ENCODE measurements at places on chromosomes 6 and 20.
A peak's percentile ranks its signal among the peaks of the same experiment; 100 is the strongest.

DNA sequence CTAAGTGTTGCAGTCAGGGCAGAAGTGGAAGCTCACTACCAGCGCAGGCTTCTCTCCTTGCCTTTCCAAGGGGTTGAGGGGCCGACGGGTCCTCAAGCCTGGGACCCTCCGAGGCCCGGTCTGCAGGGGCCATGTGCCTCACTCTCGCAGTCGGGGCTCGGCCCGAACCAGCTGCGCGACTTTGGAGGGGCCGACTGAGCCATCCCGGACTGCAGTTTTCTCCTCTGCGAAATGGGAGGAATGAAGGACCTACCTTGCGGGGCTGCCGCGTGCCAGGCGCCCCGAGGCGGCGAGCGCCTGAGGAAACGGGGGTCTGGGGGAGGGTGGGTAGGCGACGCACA is 5.6 kb downstream of the LZTS3 start:
- no peak for DNase-seq

GRCh38 chr6:127083963-127084310 is 34.5 kb upstream of the RSPO3 start:
- no peak for DNase-seq

- DNase-seq = no peak
Measured at GRCh38 chr6:148599967-148600426, 146.8 kb upstream of the UST start.

DNA sequence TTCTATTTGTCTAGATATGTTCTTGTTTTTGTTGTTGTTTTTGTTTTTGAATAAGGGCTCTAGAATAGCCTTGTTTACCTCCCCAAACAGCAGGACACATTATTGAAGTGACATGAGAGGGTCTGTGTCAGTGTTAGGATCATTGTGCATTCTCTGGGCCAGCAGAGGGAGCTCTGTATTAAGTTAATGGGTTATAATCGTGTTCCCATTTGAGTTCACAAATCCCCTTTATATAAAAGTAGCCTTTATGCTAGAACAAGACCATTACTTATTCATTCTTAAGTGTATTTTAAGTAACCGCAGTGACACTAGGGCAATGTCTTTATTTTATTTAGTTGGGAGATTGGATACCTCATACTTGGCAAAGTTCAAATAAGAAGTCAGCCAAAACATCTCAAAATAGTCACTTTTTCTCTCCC is 44.8 kb downstream of the STK4 start:
- no peak for DNase-seq

- DNase-seq = no peak
Measured at GRCh38 chr20:62737271-62737811, 28.7 kb downstream of the NTSR1 start.

GRCh38 chr6:40569162-40569910 is 17.8 kb downstream of the LRFN2 start:
- DNase-seq = no peak

DNA sequence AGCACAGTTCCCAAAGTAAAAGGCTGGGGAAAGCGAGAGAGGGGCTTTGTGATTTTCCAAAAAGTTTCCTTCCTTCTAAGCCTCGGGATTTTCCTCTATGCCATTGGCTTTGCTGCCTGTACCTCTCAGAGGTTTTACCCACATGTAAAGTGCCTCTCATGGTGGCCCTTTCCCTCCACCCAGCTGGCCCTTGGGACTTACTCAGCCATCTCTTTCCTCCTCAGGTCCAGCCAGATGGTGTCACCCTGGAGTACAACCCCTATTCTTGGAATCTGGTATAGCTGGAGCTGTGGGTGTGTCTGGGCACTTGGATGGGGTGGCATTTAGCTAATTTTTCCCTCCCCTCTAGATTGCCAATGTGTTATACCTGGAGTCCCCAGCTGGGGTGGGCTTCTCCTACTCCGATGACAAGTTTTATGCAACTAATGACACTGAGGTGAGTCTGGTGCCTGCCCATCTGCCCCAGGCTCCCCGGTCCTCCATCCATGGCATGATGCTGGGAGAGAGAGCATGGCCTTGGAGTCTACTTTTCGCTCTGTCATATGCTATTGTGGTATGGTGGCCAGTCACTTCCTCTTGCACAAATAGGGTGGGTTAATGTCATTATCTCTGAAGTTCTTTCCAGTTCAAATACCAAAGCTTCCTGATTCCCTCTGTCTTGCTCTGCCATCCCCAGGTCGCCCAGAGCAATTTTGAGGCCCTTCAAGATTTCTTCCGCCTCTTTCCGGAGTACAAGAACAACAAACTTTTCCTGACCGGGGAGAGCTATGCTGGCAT is 1.1 kb downstream of the CTSA start:
- DNase-seq = no peak

GRCh38 chr6:140253096-140253495 is 878.6 kb upstream of the CITED2 start:
- DNase-seq = no peak

GRCh38 chr6:168415098-168415992 is 25.6 kb upstream of the SMOC2 start:
- peak; percentile 90 for DNase-seq

- DNase-seq = no peak
Measured at GRCh38 chr6:105430685-105431084, 27.8 kb upstream of the PREP start.

GRCh38 chr6:25112322-25112773 is 166.8 kb upstream of the CARMIL1 start:
- DNase-seq = no peak

GRCh38 chr6:11917951-11918738 is 94.0 kb upstream of the HIVEP1 start:
- no peak for DNase-seq

GRCh38 chr6:7938562-7939183 is 28.1 kb upstream of the TXNDC5 start:
- DNase-seq = no peak

DNA sequence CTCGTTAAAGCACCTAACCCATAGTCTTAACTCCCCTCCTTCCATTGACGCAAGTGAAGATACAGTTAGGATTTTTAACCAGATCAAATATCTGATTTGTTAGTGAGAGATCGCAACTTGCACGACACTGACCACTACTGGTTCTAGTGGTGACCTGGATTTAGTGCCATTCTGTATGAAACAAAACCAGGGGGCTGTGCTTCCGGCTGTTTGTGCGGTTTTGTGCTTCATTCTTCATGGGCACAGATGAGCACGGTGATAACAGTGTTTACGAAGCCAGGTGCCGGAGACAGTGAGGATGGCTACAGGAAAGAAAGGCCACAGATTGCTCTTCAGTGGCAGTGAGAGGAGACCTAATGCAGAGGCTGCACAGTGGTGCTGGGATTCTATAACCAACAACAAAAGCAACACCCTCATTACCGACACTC is 75.5 kb downstream of the NOL4L start:
- DNase-seq = no peak

- DNase-seq = no peak
Measured at GRCh38 chr6:34055223-34055933, 90.5 kb downstream of the GRM4 start.

- DNase-seq = no peak
Measured at GRCh38 chr20:49379338-49379737, 101.5 kb upstream of the ZNFX1 start.

DNA sequence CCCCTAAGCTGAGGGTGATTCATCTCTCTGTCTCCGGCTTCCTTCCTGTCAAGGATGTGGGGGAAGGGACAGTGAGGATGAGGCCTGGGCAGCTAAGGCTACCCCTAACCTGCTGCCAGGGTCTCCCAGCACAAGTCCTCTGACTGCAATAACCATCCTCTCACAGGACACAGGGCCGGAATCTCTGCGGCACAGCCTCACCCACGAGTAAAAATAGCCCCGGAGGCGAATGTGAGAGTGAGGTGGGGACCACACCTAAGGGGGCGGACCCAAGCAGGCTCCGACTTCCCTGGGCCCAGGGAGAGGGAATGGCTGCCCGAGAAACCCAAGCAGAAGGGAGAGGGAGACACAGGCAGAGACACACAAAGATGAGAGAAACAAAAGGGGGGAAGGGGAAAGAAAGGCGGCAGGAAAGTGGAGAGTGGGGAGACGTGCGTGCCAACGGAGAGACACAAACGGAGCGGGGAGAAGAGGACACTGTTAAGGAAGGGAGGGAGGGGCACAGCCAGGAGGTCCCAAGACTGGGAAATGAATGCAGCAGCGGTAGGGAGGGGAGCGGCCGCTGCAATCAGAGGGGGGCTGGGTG is 1.4 kb downstream of the CLIC1 start:
- no peak for DNase-seq

DNA sequence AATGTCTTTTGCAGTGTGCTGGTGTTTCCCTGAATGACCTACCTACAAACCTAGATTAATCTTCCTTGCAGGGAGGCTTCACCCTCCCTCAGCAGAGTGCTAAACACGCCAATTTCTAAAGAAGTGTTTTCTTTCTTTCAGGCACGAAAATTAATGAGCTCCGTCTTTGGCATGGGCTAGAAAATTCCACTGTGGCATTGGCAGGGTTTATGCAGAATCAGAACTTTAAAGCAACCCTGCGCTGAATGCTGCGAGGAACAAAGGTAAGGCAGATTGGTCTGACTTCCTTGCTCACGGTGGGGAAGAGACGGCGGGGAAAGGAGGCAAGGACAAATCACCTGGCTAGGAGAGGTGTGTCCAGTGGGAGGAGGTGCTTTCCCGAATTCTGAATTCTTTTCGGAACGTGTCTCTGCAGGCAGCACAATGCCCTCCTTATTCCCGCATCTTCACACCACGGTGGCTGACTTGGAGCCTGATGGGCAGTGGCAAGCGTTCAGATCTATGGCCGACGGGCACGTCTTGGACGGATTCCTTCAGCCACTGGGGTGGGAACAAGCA is 6.2 kb upstream of the BANF2 start:
- no peak for DNase-seq

DNA sequence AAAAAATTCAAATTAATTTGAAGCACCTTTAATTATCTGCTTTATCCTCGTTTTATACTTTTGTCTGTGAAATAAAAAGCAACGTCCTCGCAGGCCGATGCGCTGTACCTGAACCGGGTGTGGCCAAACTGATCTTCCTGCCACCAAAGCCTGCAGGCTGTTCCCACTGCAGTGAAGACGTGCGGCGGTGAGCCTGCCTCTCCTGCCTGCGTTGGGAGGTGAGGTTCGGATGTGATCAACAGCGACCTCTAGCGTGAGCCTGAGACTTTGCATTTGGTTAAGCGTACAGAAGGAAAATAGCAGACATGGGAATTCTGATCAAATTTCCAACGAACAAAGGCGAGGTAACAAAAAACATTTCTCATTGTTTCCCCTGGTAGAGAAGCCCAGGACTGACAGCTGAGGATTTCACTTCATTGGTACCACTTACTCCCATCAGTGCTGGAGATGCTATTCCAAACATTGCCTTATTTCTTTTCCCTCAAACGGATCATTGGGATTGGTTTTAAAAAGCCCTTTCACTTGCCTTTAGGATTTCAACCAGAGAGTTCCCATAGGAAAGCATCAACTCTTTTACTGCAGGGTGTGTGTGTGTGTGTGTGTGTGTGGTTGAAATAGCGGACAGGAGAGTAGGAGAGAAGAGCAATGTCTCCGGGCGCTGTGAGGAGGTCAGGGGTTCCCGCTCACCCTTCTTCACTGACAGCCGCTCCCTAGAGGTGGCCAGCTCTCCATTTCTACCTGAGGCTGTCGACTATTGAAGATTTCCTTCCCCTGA is 56.6 kb upstream of the CCN6 start:
- no peak for DNase-seq

DNA sequence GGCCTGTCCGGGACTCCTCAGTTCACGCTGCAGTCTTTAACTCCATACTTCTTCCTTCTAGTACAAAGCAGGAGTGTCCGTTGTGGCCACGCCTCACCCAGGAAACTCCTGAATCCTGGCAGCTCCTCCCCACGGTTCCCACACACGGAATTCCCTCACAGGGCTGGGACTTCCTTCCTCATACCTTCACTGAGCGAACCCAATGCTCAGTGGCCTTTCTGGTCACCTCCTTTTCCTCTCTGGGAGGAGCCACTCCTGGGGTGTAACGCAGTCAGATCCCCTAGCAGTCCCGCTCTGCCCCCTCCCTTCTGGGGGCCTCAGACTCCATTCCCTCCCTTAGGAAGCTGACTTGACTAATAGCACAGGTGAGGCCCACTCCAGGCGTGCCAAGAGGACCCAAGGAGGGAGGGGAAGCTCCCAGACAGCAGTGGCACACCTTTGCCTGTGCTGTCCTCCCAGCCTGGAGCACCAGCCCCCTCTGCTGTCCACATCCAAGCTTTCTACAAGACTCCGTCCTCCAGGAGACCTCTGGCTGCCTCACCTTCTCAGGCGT is at the start of gene SLC52A3:
TSS of gene SLC52A3 (minus strand) at position 75 of the 553 bp plus-strand sequence. CDS start 2,726 bp downstream, outside the sequence.
- no peak for DNase-seq

DNA sequence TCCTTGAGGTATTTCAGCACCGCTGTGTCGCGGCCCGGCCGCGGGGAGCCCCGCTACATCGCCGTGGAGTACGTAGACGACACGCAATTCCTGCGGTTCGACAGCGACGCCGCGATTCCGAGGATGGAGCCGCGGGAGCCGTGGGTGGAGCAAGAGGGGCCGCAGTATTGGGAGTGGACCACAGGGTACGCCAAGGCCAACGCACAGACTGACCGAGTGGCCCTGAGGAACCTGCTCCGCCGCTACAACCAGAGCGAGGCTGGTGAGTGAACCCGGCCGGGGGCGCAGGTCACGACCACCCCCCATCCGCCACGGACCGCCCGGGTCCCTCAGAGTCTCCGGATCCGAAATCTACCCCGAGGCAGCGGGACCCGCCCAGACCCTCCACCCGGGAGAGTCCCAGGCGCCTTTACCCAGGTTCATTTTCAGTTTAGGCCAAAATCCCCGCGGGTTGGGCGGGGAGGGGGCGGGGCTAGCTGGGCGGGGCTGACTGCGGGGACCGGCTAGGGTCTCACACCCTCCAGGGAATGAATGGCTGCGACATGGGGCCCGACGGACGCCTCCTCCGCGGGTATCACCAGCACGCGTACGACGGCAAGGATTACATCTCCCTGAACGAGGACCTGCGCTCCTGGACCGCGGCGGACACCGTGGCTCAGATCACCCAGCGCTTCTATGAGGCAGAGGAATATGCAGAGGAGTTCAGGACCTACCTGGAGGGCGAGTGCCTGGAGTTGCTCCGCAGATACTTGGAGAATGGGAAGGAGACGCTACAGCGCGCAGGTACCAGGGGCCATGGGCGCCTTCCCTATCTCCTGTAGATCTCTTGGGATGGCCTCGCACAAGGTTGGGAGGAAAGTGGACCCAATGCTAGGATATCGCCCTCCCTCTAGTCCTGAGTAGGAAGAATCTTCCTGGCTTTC is 693 bp downstream of the HLA-F start:
- no peak for DNase-seq

DNA sequence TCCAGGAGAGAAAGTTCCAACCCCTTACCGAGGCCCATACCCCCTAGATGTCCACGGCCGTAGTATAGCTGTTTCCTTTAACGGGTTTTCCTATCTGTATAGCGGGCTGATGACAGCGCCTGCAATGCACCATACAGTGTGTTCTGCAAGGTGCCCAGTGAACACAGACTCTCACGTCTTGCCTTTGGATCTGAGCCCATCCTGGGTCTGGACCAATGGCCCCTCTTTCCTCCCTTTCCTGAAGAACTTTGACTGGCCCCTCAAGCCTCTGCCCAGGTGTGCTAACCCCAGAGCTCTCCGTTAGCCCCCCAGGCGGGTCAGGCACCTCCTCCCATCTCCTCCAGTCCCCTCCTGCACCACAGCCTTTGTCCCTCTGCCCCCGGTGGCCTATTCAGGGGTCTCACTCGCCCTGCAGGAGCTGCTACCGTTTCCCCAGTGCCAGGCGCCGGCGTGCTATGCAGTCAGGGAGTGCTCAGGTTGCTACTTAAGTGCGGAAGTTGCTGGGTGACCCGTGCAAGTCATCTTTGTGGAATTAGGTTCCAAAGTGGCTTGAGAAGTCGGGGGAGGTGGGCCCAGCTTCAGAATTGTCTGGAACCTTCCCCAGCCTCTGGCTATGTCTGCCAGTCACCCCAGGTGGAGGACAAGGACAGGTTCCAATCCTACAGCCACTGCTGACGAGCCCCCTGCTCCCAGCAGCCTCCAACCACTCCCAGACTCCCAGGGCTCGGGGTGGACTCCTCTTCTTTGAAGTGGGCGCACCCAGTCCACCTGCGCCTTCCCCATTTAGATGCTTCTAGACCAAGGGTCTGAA is 35.0 kb upstream of the ZBP1 start:
- no peak for DNase-seq
